Lung (tissue), 17 donors: ENCODE measurements at places on chromosomes 7 and 10. TPM values are rescaled to one million over a fixed set of nuclear protein-coding genes. Genes with fewer than 3 reads are reported as not detected.

NAT16 gene
- total RNA-seq, result not detected

ABCC2 gene
- total RNA-seq, result 1.3 TPM

DNA sequence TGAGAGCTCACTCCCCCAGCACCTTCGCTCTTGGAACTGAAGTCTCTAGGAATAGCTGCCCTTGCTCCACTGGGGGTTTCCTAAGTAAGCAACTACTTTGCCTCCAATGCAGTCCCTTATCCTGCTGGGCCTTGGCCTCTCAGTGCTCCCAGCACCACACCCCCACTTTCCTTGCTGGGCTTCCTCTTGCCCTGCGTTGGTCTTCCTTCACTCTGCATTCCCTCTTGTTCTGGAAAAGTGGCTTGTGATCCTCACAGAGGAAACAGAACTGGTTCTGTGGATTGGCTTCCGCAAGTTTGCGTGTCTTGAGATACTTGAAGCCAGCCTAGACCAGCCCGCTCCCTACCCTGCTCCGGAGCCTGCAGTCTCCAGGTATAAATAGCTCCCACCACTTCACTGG, 6.4 kb downstream of the NKX2-3 start:
- no peaks in the 10 kb centered on the region for H3K36me3 ChIP-seq
- peaks cover 10% of the 10 kb centered on the region for H3K27me3 ChIP-seq
- H3K27ac ChIP-seq, result no peak overlapping the region
- no peak for DNase-seq

DNA sequence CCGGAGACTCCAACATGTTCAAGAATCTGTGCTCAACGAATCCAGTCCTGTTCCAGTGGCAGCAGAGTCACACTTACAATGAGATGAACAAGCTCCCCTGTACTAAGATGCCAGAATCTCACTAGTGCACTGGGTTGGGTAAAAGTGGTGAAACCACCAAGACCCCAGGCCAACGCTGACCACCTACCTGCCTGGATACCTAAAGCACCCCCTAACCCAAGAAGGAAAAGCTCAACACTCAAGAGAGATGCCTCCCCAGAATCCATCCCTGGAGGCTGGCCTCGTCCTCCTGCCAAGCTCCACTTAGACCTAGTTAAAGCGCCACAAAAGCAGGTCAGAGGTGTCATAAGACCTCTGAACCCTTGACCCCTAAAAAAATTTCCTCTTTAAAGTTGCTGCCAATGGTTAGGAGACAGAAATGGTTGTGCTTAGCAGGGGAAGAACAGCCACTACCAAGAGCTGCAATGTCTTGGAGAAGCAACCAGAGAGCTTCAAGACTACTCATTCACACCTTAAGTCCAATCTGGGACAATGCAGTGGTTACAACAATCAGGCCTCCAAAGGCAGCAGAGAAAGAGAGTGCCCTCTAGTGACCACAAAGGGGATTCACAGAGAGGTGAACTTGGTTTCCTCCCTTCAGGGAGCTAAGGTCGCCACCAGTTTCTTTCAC, 94.6 kb upstream of the MACROH2A2 start:
- peaks cover 8% of the 10 kb centered on the region for H3K4me1 ChIP-seq
- DNase-seq, result no peak
- H3K36me3 ChIP-seq, result no peaks in the 10 kb centered on the region
- H3K27me3 ChIP-seq, result no peaks in the 10 kb centered on the region

GNGT1 gene
- total RNA-seq, result not detected

DNA sequence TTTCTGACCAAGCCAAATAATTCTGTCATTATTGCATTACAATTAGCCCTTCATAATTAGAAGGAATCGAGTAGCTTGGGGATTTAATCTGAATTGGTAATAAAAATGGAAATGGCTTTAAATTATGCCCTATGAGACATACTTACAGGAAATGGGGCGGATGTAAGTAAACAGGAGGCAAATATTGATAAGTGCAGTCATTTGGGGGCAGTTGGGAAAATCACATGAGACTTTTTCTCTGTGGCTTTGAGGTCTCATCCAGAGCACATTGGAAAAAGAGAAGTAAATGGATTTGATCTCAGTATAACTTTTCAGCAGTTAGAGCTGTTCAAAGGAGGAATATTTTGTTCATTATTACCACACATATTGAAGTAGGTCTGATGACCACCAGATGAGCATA, 307.8 kb upstream of the POM121L12 start:
- no peak for DNase-seq
- H3K4me3 ChIP-seq, result no peak overlapping the region
- no peaks in the 10 kb centered on the region for H3K27me3 ChIP-seq
- H3K36me3 ChIP-seq, result no peaks in the 10 kb centered on the region

DNA sequence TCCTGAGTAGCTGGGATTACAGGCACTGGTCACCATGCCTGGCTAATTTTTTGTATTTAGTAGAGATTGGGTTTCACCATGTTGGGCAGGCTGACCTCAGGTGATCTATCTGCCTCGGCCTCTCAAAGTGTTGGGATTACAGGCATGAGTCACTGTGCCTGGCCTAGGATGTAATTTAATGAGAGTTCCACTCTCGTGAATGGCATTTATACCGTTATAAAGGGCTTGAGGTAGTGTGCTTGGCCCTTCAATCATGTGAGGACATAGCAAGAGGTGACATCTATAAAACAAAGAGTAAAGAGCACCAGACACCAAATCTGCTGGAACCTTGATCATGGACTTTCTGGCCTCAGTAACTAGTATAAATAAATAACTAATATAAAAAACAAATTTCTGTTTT, 93.5 kb upstream of the PPP1R9A start:
- no peak overlapping the region for H3K4me3 ChIP-seq
- H3K27ac ChIP-seq, result no peak overlapping the region
- H3K27me3 ChIP-seq, result no peaks in the 10 kb centered on the region
- no peak for DNase-seq
- no peaks in the 10 kb centered on the region for H3K36me3 ChIP-seq
- no peaks in the 10 kb centered on the region for H3K4me1 ChIP-seq

DNA sequence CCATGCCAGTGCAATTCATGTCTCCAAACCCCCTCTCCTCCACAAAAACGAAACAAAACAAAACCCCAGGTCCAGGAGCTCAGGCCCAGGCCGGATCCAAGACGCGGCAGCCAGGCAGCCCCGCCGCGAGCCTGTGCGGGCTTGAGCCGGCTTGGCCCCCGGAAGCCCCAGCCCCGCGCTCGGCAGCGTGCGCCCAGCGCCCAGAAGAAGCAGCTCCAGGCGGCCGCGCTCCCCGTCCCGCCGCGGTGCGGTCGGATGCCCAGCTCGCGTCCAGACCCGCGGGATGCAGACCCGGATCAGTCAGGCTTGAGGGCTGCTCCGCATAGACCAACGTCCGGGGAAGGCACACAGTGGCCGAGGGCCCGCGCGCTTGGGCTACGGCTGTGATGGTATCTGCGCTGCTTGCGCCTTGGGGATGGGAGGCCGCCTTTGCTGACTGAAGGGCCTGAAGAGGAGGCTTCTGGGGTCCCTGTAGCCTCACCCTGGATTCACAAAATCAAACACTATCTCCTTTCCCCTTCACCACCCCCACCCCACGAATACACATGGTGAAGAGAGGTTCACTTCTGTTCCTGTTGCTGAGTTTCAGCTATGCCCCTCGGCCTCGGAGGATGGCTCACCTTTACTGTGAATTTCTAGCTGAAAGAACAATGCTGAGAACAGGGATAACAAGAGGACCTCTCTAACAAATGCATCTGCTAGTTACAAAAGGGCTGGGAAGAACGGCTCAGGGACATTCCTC, 79.9 kb upstream of the EN2 start:
- peaks cover 94% of the 10 kb centered on the region for H3K27me3 ChIP-seq
- peaks cover 8% of the 10 kb centered on the region for H3K4me1 ChIP-seq
- no peak overlapping the region for H3K4me3 ChIP-seq
- H3K36me3 ChIP-seq, result no peaks in the 10 kb centered on the region
- peak; percentile 72 for DNase-seq

CROT gene
- total RNA-seq, result 18.7 TPM

DNA sequence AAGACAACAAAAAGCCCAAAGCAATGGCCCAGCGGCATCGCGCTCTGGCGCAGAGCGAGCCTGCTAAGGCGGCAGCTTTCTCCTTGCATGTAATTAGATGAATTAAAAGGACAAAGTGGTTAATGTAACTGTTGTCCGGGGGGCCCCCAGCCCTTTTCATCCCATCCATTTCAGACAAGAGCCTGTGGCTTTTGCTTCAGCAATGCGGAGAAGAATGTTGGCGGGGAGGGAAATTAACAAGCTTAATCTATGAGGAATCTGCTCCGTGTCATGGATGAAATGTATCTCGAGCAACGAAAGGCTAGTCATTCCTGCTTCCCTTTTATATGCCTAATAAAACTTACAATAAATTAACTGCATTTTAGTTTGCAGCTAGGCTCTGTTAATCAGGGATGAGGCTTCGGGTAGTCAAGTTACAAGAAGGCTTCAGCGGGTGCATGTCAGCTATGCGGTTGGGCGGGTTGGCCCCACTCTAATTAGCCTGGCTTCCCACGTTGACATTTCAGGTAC, 203.3 kb downstream of the BUB3 start:
- DNase-seq, result no peak
- no peak overlapping the region for H3K27ac ChIP-seq
- H3K4me1 ChIP-seq, result no peaks in the 10 kb centered on the region

DNA sequence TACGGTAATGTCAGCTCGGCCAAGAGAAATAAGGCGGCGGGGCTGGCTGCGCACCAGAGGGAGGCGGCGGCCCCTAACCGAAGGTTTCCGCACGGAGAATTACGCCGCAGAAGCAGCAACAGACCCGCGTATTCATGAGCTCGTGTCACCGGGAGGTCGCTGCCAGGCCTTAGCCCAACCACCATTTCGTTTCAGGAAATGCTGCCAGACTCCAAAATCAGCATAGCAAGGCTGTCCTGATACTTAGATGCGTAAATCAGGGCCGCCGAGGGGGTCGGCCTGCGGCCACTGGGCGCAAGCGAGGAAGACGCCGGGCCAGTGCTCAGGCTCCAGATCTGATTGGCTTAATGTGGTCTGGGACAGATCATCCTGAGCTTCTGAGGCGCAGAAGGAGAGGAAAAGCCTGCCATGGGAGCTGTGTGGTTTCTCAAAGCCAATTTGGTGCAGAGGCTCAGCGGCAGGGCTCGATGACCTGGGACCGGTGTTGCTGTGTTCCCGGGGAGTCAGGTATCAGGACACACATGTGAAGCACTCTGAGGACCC, 247.9 kb downstream of the BAMBI start:
- peak; percentile 73 for DNase-seq
- no peaks in the 10 kb centered on the region for H3K27me3 ChIP-seq
- H3K27ac ChIP-seq, result no peak overlapping the region
- H3K4me1 ChIP-seq, result no peaks in the 10 kb centered on the region

PKD2L1 gene
- 0.46 TPM for total RNA-seq

DNA sequence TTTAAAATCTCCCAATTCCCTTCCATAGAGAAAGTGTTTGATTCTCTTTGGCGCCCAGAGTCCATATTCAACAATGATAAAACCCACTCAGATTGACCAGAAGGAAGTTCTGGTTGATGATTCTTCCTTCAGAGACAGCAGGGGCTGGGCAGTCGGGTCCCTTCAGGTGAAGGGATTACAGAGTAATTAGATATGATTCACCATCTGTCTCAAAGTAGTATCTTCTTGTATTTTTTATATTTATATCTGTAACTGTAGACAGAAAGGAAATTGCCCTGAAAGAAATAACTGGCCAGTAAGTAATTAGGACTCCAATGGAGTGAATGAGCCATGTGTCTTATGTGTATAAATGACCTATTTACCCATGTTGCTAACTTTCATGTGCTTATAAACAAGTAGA, 156.0 kb downstream of the PLCE1 start:
- no peaks in the 10 kb centered on the region for H3K27me3 ChIP-seq
- H3K4me1 ChIP-seq, result no peaks in the 10 kb centered on the region
- H3K4me3 ChIP-seq, result no peak overlapping the region
- DNase-seq, result no peak
- H3K27ac ChIP-seq, result no peak overlapping the region

DNA sequence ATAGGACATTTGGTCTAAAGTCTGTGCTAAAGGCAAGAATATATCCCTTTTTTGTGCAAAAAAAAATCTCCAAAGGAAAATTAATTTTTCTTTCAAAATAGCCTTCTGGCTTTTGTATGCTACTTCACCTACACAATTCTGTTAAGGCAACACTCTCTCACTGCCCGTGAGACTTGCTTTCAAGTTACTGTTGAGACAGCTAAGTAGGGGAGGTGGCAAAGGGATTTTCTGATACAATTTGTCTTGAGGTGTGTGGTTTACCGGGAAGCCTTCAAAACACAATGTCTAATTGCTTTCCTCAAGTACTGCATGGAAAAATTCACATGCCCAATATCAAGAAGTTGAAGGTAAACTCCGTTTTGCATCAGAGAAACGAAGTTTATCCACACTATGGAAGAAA, 50.8 kb upstream of the RSU1 start:
- DNase-seq, result no peak
- H3K36me3 ChIP-seq, result no peaks in the 10 kb centered on the region
- peaks cover 3% of the 10 kb centered on the region for H3K4me1 ChIP-seq

SLC39A12 gene
- total RNA-seq, result not detected

DNA sequence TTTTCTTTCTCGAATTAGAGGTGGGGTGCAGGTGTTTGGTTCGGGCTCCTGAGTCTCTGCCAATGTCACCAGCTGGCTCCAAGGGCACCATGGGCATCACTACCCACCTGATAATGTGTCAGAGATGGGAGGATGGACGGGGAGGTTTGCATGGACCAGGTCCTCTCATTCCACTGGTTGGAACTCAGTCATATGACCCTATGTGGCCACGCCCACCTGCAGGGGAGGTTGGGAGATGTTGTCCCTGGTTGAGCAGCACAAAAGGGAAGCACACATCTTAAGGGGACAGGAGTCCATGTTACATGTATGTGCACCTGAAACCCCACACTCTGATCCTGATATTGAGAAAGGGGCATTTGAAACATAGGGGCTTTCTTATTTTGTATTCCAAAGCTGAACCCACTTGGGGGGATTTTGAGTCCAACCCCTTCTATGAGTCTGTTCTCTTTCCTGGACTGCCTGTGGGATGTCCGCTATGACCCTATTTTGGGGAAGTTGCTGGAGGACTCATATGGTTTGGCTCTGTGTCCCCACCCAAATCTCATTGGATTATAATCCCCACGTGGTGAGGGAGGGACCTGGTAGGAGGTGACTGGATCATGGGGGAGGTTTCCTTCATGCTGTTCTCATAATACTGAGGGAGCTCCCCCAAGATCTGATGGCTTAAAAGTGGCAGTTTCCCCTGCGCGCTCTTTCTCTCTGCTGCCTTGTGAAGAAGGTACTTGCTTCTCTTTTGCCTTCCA, 66.9 kb upstream of the BAIAP2L1 start:
- peaks cover 2% of the 10 kb centered on the region for H3K4me1 ChIP-seq
- no peaks in the 10 kb centered on the region for H3K36me3 ChIP-seq
- no peak overlapping the region for H3K27ac ChIP-seq
- no peaks in the 10 kb centered on the region for H3K27me3 ChIP-seq
- DNase-seq, result no peak
